ENCODE measurements at places on chromosomes 4 and X.

DNA sequence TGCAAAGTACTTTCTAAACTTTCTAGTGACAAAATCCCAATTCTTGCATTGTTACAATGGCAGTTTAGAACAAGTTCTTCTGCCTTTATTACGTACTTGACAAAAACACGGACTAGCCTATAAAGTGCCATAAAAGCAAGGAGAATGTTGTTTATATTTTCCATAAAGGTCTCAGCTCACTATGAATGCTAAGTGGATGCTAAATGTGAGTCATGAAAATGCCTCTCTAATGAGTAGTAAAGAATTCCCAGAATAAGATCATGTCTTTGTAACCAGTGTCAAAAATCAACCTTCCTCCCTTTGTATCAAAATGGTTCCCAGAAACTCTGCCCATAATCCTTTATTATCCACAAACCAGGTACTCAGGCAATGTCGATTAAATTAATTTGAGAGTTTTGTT lies 539.8 kb upstream of the SLIT2 start:
- DNase-seq, result no peak

- DNase-seq, result no peak
Measured at GRCh38 chr4:139898293-139898692, 232.7 kb downstream of the MGST2 start.

DNA sequence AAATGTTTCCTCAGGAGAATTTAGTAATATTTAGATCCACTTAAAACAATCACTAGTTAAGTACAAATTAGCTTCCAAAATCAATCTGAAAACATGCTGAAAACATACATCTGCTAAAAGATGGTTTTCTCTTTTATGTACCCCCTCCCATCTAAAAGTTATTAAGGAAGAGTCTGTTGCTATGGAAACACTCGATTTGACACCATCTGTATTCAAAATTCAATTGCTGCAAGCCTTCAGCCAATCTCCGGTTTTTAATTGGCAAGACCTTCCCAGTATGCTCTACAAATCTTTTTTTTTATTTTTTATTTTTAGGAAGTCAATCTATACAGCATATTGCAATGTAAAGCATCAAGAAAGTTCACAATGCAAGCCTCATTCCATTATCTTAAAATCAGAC lies 639.3 kb upstream of the FTHL17 start:
- no peak for DNase-seq

DNA sequence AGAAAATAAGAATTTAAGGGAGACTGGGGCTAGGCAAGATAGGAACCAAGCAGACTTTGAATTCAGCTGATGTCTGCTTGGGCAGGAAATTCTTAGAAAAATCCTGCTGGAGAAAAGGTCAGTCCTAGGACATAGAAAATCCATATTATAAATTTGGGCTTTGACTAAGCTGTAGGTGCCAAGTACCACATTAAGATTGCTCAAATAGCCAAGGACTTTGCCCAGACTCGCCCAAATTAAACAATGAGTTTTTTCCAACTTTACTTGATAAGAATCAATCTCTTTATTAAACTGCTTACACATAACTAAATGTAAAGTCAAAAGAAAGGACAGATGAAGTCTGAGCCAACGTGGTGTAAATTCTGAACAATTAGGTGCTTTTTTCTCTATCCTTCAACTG lies 95.4 kb downstream of the FUNDC1 start:
- DNase-seq, result no peak

DNA sequence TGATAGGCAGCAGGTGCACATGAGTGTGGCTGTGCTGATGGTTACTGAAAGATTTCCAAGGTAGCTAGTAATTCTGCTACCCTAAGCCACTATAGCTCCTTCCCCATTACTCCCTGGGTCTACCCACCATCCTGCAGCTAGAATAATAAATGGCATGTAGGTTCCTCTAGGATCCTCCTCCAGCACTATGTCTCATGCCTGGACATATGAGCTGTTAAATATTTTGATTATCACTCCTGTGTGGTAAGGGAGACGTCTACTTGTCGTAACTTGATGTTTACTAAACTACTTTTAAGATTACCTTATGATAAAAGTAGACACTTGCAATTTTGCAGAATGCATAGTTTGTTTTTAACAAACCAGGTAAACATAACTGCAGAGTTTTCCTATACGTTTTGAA lies 35.5 kb downstream of the TET2 start:
- DNase-seq, result no peak

DNA sequence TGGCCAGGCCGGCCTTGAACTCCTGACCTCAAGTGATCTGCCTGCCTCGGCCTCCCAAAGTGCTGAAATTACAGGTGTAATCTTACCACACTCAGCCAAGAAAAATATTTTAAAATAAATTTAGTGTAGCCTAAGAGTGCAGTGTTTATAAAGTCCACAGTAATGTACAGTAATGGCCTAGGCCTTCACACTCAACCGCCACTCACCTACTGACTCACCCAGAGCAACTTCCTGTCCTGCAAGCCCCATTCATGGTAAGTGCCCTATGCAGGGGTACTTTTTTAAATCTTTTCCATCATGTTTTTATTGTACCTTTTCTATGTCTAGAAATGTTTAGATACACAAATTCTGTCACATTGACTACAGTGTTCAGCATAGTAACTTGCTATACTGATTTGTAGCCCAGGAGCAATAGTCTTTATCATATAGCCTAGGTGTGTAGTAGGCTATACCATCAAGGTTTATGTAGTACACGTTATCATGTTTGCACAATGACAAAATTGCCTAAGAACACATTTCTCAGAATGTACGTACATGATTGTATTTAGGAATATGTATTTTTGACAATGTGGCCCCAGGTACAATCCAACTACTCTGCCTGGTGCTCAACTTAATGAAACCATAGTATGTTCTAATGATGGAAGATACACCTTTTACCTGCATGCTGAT lies 455.2 kb downstream of the PCDH7 start:
- no peak for DNase-seq

- DNase-seq, result no peak
Measured at GRCh38 chr4:17584521-17585213, 7.7 kb downstream of the LAP3 start.

GRCh38 chrX:51395810-51396728 lies 63.4 kb downstream of the NUDT10 start:
- peak; percentile 0 for DNase-seq

DNA sequence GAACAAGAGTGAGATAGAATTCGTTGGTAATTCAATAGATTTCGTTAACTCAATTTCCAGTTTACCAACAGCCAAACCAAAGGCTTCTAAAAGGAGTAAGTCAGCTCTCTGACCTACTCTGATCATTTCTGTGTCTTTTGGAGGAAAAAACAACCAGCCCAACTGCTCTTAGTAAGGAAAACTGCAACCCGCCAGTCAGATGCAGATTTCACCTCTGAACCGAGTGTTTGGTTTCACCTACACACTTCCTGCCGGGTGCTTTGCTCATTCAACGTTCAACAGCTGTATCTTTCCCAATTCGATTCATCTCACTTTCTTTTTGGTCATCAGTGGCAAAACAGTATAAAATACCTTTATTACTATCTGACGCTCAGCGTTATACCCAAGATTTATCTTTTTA lies 24.5 kb downstream of the TMSB4X start:
- DNase-seq, result peak; percentile 52

DNA sequence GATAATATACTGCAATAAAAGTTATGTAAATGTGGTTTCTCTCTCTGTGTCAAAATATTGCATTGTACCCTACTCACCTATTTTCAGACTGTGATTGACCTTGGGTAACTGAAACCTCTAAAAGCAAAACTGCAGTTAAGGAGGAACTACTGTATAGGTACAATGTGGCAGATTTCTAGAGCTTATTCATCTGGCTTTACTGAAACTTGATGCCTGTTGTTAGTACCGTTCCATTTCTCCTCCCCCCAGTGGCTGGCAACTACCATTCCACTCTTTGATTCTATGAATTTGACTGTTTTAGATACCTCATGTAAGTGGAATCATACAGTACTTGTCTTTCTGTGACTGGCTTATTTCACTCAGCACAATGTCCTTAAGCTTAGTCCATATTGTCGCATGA lies 61.9 kb downstream of the HOPX start:
- DNase-seq, result no peak

- DNase-seq, result no peak
Measured at GRCh38 chrX:107632346-107632745, 4.0 kb downstream of the PRPS1 start.

GRCh38 chr4:93981594-93981993 lies 153.0 kb downstream of the ATOH1 start:
- DNase-seq, result no peak

GRCh38 chr4:101600287-101600686 lies 190.2 kb upstream of the BANK1 start:
- no peak for DNase-seq

DNA sequence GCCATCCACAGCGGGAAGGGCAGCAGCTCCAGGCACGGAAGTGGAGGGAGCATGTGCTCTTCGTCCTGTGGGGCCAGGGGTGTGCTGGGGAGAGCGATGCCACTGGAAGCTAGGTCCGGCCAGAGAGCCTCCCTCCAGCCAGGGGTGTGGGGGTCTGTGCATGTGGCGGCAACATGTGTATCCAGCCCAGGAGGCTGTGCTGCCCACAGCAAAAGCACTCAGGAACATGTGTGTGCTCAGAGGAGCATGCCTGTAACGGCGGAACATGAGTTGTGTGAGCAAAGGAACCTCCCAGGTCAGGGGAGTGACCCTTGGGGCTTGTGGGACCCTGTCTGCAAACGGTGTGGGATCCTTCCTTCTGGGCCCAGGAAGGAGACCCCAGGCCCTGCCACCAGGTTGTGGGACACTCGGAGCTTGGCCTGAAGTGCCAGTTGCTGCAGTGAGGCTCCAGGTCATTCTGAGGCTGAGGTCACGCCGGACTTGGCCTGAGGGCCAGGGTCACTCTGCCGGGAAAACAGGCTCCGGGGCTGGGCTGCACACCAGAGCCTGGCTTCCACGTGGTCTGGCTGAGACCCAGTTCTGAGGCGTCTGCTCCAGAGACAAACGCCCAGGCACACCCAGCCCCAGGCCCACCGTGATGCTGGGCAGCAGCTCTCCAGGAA lies 37.2 kb downstream of the CPLX1 start:
- no peak for DNase-seq
